Psoas muscle (tissue), 8 donors: ENCODE measurements at places on chromosomes 1 and 21. TPM values are rescaled to one million over a fixed set of nuclear protein-coding genes. Genes with fewer than 3 reads are reported as not detected.
A peak's percentile ranks its signal among the peaks of the same experiment; 100 is the strongest.

Gene CREB3L4
- total RNA-seq, result 4.7 TPM

Gene WDR64
- total RNA-seq, result not detected

Gene LRRC7
- total RNA-seq, result 0.96 TPM

Gene CA6
- not detected for total RNA-seq

Gene IL24
- 20.3 TPM for total RNA-seq

- H3K36me3 ChIP-seq, result no peaks in the 10 kb centered on the region
- no peak overlapping the region for H3K27ac ChIP-seq
- no peaks in the 10 kb centered on the region for H3K4me1 ChIP-seq
- no peaks in the 10 kb centered on the region for H3K27me3 ChIP-seq
Measured at GRCh38 chr1:217717959-217718358, 86.8 kb downstream of the SPATA17 start.

- H3K4me1 ChIP-seq, result peaks cover 3% of the 10 kb centered on the region
- H3K27ac ChIP-seq, result no peak overlapping the region
- DNase-seq, result no peak
- H3K36me3 ChIP-seq, result peaks cover 46% of the 10 kb centered on the region
- no peak overlapping the region for H3K4me3 ChIP-seq
Measured at GRCh38 chr21:36209626-36210171, 53.1 kb downstream of the DOP1B start.

GRCh38 chr1:34511802-34512201 is 243.0 kb upstream of the GJB5 start:
- H3K36me3 ChIP-seq, result no peaks in the 10 kb centered on the region
- H3K27me3 ChIP-seq, result no peaks in the 10 kb centered on the region
- no peak overlapping the region for H3K27ac ChIP-seq

DNA sequence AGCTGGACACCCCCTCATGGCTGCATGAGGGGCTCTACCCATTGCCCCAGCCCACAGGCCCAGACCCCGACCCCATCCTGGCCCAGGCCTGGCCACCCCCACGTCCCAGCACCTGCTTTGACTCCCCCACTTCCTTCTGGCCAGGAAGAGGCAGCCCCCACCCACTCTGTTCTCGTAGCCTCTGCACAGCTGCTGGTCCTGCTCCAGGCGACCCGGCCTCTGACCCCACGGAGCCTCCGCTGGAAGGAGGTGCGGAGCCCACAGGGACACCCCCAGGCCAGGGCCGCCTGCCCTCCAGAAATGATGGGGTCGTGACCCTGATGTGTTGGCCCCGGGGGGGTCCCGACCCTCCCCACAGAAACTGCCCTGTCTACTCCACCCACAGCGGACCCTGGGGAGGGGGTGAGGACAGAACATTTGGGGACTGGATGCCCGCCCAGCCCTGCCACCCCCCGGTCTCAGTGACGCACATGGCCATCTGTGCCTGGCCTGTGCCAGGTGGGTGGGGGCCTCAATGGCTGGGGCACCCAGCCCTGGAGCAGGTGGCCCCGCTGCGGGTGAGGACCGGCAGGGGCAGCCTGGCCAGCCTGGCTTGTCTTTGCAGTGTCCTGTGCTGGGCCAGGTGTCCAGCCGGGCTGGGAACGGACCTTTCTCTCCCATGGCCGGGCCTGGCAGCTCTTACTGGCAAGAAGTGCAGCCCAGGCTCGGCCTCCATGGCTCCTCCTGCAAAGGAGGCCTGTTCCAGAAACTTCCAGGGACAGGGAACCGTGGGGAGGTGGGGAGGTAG is 78.6 kb downstream of the MORN1 start:
- H3K27ac ChIP-seq, result peak overlapping the region; percentile 46
- DNase-seq, result peak; percentile 62
- H3K36me3 ChIP-seq, result peaks cover 16% of the 10 kb centered on the region
- H3K4me1 ChIP-seq, result peaks cover 16% of the 10 kb centered on the region
- H3K4me3 ChIP-seq, result no peak overlapping the region
- no peaks in the 10 kb centered on the region for H3K27me3 ChIP-seq

DNA sequence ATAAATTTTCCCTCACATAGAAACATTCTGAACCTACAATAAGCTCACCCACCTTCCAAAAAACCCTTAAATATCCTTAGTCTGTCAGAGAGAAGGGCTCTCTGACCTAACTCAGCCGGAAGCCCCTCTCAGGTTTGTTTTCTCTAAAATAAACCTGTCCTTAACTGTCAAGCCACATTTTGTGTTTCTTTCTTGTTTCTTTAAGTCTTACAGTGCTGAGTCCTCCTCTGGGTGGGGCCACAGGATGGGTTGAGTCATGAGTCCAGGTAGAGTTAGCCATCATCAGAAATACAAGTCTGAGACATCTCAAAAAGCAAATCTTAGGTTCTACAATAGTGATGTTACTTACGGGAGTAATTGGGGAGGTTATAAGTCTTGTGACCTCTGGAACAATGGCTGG is 26.4 kb upstream of the SLC2A5 start:
- no peaks in the 10 kb centered on the region for H3K36me3 ChIP-seq
- H3K4me1 ChIP-seq, result peaks cover 10% of the 10 kb centered on the region
- no peaks in the 10 kb centered on the region for H3K27me3 ChIP-seq
- H3K4me3 ChIP-seq, result no peak overlapping the region

DNA sequence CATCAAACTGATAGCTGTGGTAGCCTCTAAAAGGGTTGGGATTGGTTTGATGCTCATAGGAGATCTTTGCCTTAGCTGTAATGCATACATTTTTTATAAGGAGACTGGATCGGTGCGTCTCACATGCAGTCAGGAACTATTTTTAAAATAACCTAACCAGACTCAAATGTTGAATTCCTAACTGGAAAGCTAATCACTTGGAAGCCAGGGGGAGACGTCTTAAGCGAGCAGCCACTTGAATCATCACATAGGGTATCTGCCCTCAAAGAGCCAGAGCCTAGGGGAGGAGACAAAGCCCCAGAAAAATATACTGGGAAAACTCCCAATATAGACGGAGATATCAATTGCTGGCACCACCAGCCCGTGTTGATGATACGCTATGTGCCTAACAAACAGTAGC is 61.7 kb upstream of the PUM1 start:
- H3K27me3 ChIP-seq, result no peaks in the 10 kb centered on the region
- no peaks in the 10 kb centered on the region for H3K36me3 ChIP-seq
- no peaks in the 10 kb centered on the region for H3K4me1 ChIP-seq
- no peak overlapping the region for H3K27ac ChIP-seq

GRCh38 chr1:235586413-235586812 is 63.2 kb downstream of the GNG4 start:
- H3K36me3 ChIP-seq, result no peaks in the 10 kb centered on the region
- no peak overlapping the region for H3K4me3 ChIP-seq
- no peak overlapping the region for H3K27ac ChIP-seq
- no peaks in the 10 kb centered on the region for H3K27me3 ChIP-seq
